ENCODE measurements at places on chromosomes 1 and 21.

DNA sequence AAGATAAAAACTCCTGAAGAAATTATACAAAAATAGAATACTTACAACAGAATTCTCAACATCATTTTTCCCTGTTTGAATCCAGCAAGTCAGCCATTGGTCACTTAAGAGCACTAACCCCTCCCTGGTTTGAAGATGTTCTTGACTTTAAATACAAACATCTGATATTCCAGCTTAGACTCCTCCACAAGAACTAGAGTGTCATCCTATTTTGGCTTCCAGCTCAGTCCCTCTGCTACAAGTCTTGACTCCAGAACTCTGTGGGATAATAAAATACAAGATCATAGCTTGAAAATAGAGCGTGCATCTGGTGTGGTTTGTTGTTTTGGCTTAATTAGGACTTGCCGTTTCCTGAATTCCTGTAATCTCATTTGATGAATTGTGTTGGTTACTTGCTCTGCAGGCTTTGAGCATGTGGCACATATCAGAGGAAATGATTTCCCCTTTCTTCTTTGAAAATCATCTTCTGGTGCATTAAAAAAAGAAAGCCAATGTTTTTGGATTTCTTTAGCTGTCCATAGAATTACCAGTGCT lies 63.7 kb upstream of the DPT start:
- no peak for DNase-seq

DNA sequence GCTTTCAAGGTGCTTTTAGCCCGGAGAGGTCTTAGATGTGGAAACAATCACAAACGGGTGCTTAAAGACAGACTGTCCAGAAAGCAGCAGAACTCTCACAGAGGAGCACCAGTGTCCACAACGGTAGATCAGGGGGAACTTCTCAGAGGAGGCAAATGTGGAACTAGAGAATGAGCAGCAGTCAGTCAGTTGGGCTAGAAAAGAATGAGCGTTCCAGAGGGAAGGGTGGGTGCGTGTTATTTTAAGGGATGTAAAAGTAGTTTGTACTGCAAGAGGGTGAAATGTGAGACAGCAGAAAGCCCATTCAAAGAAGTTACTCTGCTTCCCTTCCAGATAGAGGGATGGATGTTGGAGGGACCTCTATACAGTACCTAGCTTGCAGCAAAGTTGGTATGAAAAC lies 30.9 kb downstream of the RGS5 start:
- no peak for DNase-seq

- no peak for DNase-seq
Measured at GRCh38 chr1:1285102-1285571, 4.9 kb downstream of the SCNN1D start.

- DNase-seq = no peak
Measured at GRCh38 chr1:22584970-22585369, 21.7 kb downstream of the EPHA8 start.

- no peak for DNase-seq
Measured at GRCh38 chr1:214281720-214282629, 1.0 kb downstream of the SMYD2 start.

DNA sequence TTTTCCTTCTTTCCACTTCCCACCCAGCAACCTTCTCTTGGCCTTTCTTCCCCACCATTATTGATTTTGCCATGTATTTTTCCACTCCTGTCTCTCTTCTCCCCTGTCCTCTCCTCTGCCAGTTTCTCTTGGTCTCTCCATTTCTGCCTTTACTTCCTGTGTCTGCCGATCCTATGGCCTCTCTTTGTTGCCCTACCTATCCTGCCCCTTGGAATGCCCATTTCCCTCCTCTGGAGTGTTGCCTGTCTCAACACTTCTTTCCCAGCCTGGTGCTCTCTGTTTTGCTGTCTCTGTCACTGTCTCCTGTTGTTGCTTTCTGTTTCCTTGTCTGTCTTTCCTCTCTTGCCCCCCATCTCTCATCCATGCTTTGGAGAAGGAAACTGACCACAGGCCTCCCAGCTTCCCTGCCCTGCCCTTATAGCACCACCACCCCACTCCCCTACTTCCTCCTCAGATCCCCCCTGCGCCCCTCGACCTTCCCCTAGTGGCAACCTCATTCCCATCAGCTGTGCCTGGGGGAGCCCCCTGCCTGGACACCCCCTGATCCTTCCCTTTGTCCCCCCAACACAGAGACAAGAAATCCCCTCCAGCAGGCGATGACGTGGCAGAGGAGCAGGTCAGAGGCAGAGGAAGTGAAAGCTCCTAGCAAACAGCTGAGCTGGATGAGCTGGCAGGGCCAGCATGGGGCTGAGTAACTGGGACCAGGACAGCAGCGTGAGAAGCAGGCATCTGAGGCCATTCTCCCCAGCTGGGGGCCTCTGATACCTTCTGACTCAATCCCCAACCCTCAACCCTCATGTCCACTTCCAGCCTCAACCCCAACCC lies 6.6 kb upstream of the ETV3L start:
- peak; percentile 43 for DNase-seq

DNA sequence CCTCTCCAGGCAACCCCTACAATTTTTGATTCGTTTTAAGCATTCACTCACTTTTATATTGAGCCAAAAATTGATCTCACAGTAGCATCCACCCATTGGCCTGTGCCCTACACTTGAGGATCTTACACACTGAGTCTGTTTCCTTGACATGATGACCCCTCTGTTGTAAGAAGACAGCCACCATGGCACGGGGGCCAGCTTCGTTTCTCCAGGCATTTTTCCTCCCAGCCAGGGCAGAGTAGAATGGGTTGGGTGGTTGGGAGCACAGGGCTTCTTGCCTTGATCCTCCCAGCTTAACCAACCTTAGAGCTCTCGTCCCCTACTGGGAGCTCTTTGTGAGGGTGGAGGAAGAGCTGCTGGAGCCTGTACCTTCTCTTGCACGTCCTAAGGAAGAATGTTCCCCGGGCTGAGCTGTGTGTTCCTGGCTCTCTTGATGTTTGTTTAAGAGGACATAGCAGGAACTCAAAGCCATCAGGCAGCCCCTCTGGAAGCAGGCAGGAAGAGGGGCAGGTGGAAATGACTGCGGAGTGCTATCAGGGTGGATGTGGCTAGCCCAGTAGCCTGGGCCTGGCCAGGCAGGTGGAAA lies 213.2 kb upstream of the TMEM51 start:
- DNase-seq = no peak
